Stimulated activated CD4-positive, alpha-beta T cell treated with anti-CD3 and anti-CD28 coated beads, Interleukin-12 subunit alpha, Interleukin-12 subunit beta, amount 100 ng/mL, for 4 hours (primary cell): ENCODE measurements at places on chromosomes 11 and 22.

GRCh38 chr11:134738581-134738980, 326.5 kb upstream of the B3GAT1 start:
- no peak for DNase-seq

- DNase-seq = no peak
Observed at GRCh38 chr22:42945736-42946135, 69.2 kb downstream of the PACSIN2 start.

DNA sequence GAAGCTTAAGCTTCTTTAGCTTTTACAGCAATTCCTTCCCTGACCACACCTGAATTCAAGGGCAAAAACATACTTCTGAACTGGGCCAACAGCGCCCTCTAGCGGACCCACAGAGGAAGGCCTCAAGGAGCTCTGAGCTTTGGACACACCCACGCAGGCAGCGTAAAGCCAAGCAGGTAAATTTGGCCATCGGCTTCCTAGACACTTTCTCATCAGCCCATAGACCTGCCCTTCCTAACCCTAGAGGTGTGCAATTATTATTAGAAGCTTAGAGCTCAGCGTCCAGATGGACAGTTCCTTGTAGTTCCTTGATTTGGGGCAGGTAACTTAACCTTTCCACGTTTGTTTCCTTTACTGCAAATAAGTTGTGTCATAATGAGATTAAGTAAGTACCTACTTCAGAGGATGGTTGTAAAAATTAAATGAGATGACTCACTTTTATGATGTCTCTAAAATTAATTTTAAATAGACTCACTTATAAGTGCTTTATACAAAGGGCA, 25.7 kb upstream of the HMGXB4 start:
- peak; percentile 65 for DNase-seq

- peak; percentile 88 for DNase-seq
Observed at GRCh38 chr22:30920407-30920806, 48.2 kb downstream of the MORC2 start.

DNA sequence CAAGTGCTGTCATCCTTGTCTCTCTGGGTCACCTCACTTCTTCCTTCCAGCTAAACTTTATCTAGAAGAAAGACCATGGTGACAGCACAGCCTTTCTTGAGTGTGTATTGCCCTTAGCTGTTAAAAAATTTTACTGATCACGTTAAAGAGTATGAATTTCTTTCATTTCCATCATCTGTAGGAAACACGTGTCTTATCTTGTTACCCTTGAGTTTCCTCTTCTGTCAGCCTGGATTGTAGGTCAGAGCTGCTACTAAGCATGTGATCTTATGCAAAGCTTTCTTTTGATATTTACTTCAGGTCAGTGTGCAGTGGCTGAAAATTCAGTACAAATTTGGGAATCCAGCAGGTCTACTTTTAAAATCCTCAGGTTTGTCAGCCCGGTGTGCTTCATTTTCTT, 512.2 kb upstream of the ARHGAP42 start:
- DNase-seq = no peak

GRCh38 chr11:74195828-74196227, 24.7 kb downstream of the PPME1 start:
- DNase-seq = no peak

DNA sequence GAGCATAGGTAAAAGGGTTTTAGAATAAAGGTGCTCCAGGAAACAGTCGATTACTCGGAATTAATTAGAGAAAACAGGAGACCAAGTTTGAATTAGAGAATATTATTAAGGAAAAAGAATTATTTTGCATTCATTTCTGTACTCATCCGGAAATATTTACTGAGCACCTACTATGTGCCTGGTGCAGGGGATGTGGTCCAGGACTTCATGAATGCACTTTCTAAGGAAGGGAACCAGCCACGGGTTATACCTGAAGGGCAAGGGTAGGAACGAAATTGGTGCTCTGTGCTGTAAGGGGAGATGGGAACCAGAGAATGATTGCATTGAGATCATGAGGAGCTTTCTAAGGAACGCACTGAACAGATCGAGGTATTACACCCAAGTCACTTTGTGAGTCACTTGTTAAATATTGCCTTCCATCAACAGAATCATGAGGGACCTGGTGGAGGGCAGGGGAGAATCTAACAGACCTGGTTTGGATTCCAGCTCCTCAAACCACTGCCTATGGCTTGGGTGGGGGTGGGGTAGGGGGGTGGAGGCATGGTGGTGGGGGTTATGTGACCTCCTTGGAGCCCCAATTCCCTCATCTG, 40.9 kb downstream of the C11orf96 start:
- no peak for DNase-seq

DNA sequence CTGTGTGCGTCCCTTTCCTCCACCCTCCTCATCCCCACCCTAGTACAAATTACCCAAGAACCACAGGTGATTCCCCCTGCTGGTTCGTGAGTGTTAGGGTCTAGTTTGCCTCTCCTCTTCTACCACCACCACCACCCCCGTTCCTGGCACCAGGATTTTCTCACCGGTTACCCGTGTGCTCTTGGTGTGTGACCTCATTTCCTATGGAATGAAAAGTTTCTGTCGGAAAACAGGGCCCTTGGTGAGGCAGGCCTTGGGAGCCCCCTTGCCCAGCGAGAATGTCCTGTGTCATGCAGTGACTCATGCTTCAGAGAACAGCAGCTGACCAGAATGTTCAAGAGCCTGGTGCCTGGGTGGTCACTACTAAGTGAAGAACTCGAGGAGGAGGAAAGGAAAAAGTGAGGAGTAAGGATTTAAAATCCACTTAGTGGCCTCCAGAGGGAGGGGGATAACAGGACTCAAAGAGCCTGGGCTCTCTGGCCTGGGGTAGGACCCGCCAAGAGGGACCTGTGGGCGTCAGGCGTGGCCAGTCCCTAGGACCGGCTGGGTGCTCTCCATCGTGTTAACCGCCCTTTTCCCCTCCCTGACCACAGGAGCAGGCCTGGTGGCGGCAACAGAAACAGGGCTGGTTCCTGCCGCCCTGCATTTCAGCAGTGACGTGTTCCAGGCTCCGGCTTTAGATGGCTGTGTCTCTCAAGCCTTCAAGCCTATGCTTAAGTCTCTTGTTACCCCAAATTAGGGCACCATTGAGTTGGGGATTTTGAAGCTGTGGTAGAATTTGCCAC, 30.2 kb downstream of the C22orf31 start:
- DNase-seq = no peak

GRCh38 chr11:45159781-45160365, 13.4 kb downstream of the PRDM11 start:
- no peak for DNase-seq

DNA sequence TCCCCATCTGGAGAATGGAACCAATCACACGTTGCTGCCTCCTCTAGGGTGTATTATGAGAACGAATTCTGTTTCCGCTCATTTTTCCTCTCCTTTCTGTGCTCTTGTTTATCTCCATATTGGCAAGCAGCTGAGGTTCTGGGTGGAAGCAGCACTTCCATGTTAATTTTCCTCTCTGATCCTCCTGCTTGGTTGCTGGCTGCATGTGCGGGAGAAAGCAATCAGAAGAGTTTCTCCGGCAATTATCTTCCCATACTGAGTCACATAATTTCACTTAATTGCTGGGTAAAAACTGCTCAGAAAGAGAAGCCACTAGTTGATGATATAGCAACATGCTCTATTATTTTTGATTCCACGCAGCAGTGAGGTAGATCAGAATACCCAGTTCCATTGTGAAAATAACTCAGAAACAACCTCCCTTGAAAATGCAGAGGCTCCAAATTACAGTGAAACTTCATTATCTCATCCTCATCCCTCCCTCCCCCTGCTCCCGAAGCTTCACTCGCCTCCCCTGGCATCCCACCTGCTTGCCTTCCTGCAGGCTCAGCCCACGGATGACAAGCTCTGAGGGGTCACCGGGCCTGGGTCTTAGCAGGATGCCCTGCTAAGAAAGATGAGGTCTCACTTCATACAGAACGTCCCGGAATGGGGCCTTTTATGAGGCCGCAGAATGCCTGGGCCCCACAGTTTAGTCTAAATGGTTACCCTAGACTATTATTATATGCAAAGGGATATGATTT, 20.4 kb downstream of the FXYD6 start:
- no peak for DNase-seq

- DNase-seq = no peak
Observed at GRCh38 chr11:27196203-27196897, 155.7 kb downstream of the BBOX1 start.

DNA sequence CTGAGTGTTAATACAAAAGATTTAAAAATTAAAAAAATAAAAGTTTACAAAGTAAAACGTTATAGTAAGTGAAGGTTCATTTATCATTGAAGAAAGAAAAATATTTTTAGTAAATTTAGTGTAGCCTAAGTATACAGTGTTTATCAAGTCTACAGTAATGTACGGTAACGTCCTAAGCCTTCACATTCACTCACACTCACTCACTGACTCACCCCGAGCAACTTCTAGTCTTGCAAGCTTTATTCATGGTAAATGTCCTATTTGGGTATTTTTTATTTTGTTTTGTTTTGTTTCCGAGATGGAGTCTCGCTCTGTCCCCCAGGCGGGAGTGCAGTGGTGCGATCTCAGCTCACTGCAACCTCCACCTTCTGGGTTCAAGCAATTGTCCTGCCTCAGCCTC, 8.8 kb downstream of the CASTOR1 start:
- no peak for DNase-seq

GRCh38 chr22:26045860-26046259, 123.4 kb upstream of the SEZ6L start:
- no peak for DNase-seq

GRCh38 chr22:50425179-50425916, 49.5 kb downstream of the SBF1 start:
- DNase-seq = no peak

- no peak for DNase-seq
Observed at GRCh38 chr11:115290893-115291292, 213.3 kb downstream of the CADM1 start.

DNA sequence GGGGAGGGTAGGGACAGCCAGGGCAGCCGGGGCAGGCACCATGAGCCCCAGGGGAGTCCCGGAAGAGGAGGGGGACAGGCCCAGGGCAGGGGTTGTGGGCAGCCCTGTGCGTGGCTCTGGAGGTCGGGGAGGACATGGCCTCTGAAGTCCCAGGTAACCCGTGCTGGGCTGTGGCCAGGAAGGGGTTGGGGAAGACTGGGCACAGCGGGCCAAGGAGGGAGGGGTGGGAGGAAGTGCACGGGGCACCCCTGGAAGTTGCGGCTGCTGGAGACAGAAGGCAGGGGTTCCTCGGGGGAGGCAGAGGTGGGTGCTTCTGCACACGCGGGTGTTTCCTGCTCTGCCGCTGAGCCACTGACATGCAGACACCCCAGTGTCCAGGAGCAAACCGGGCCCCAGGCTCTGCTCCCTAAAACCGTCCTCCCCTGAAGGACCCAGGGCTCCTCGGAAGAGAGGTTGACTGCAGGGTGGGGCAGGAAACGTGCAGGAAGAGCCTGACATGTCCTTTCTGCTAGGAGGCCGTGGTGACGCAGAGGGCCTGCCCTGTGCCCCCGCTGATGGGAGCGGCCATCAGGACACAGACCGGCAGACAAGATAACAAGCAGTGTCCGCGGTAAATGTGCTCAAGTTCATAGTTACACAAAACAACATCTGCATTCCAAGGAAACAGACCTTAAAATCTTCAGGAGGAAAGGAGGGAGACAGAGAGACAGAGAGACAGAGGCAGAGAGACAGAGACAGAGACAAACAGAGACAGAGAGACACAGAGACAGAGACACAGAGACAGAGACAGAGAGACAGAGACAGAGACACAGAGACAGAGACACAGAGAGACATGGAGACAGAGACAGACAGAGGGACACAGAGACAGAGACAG, 5.7 kb downstream of the TNNI2 start:
- DNase-seq = peak; percentile 42

- no peak for DNase-seq
Observed at GRCh38 chr22:45717789-45718188, 46.2 kb downstream of the ATXN10 start.

- no peak for DNase-seq
Observed at GRCh38 chr11:26556582-26556981, 15.5 kb downstream of the MUC15 start.

- DNase-seq = no peak
Observed at GRCh38 chr11:119863851-119864601, 135.0 kb upstream of the NECTIN1 start.

- no peak for DNase-seq
Observed at GRCh38 chr11:128642571-128642970, 51.3 kb upstream of the FLI1 start.

- no peak for DNase-seq
Observed at GRCh38 chr22:17948101-17948500, 76.3 kb downstream of the MICAL3 start.

GRCh38 chr22:42714768-42715390, 5.8 kb downstream of the A4GALT start:
- no peak for DNase-seq

DNA sequence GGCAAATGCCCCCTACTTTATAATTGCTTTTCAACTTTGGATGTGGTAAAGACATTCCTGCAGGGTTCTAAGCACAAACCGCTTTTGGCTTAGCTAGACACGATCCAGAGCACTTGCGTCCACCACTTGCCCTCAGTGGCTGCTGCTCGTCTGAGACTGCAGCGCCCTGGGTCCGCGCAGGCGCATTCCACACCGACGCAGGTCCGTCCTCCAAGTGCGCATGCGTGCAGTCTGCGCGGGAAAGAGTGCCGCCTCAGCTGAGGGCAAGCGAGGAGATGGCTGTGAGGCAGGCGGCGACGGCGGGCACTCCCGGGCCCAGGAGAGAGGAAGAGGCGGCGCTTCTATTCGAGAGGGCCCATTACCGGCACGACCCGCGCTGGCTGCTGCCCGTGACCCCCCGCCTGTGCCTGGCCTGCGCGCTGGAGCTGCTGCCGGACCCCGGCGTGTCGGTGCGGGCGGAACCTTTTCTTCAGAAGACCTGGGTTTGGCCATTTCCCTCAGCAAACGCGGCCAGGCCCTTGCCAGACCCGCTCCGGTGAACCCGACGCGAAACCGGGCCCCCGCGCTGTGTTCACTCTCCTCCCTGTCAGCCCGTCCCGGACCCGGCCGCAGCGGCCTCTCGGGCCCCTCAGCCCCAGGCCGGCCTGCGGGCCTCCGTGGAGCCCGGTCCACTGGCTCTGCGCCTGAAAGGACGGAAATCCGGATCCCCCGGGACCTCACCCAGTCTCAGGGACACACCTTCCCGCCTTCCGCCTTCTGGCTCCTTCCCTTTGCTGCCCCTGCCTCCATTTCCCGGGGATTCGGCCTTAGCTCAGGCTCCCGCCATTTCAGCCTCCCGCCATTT, at the start of gene MEI1:
MEI1 (plus strand) TSS at position 240 of the 844 bp plus-strand sequence; CDS start at position 276, 36 bp downstream.
- peak; percentile 92 for DNase-seq
